ENCODE measurements at places on chromosomes 11 and 22.

DNA sequence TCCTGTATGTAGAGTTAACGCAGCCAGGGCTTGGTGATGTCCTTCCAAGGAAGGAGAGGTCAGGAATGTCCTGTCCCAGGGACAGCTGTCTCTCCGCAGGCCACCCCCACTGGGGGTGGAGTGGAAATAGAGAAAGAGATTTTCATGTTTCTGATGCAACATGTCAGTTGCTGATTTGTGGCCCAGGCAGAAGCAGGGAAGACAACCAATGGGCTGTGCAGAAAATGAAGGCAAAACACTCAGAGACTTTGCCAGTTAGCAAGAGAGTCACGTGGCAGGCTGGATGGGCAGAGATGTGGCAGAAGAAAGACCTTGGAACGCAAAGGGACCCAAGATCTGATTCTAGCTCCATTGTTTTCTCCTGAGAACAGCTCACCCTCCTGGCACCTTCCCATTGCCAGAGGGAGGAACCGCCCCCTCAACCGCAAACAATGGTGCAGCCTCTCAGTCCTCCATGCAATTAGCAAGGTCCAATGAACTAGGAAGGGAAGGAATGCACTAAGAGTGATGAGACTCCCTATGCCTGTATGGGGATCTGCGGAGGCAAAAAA, 71.0 kb downstream of the SYN3 start:
- peak; percentile 67 for DNase-seq

- peak; percentile 27 for DNase-seq
Observed at GRCh38 chr22:23325183-23325582, 144.9 kb downstream of the BCR start.

- DNase-seq = peak; percentile 42
Observed at GRCh38 chr11:101436511-101437142, 147.2 kb downstream of the TRPC6 start.

DNA sequence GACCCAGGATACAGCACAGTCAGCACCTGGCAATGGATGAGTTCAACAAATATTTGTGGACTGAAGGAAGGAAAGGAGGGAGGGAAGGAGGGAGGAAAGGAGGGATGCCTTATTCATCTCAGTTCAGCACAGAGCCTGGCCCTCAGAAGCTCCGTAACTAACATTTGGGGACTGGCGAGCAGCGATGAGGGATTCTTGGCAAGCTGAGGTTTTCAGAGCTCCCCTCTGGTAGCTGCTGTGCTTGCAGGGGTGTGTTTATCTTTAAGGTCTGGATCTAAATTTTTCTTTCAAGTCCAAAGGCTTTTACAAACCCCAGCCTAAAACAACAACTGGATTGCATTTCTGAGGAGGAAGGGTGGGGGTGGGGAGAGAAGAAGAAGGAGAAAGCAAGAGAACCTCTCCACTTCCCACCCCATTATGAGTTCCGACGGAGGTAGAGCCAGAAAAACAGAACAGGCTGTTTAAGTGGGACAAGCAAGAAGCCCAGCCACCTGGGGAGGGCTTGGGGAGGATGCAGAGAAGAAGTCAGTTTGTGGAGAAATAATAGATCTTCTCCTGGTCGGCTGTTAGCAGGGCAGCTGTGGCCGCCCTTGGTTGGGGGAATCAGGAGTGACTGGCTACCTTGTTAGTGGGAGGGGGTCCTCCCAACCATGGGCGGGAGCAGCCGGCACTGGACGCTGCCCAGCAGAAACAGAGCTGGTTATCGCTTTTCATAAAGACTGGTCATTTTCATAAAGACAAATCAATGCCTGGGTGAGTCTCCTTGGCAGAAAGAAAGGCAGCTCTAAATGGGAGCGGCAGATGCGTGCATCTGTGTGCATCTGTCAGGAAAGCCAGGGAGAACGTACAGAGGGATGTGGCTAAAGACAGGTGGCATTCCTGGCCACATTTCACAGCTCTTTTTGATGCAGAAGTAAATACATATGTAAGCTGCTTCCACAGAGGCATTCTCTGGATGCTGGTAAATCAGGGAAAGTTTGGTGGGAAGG, 78.0 kb downstream of the TSPAN18 start:
- DNase-seq = no peak

DNA sequence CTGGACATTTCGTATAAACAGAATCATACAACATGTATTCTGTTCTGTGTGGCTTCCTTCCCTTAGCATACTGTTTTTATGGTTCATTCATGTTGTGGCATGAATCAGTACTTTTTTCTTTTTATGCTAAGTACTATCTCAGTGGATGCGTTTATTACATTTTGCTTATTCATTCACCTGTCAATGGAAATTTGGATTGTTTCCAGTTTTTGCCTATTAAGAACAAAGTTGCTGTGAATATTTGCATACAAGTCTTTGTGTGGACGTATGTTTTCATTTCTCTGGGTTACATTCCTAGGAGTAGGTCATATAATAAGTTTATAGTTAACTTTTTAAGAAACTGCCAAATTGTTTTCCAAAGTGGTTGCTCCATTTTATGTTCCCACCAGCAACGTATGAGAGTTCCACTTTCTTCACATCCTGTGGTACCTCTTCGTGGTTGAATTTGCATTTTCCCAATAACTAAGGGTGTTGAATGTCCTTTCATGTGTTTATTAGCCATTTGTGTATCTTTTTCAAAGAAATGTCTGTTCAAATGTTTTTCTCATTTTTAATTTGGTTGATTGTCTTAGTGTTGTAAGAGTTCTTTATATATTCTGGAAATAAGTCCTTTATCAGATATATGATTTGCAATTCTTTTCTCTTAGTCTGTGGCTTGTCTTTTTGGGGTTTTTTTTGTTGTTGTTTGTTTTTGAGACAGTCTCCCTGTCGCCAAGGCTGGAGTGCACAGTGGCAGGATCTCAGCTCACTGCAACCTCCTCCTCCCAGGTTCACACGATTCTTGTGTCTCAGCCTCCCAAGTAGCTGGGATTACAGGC, 46.0 kb upstream of the MICAL2 start:
- DNase-seq = no peak

DNA sequence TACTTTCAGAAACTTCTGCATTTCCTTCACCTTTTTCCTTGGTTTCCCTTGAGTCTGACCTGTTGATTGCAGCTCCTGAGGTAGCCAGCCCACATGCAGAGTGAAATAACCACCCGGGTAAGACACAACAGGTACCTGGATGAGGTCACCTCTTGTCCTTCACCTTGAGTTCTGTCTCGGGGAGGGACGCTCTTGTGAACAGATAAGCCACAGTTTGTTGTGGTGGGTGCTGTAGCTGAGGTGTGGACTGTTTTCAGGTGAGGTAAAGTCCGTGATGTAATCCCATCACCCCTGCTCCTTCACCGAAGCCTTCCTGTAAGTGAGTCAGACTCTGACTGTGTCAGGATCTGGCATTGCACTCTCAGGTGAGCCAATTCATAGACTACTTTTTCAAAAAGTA, 183.1 kb downstream of the NAV2 start:
- no peak for DNase-seq

- no peak for DNase-seq
Observed at GRCh38 chr22:31628969-31629708, 32.9 kb downstream of the PISD start.

DNA sequence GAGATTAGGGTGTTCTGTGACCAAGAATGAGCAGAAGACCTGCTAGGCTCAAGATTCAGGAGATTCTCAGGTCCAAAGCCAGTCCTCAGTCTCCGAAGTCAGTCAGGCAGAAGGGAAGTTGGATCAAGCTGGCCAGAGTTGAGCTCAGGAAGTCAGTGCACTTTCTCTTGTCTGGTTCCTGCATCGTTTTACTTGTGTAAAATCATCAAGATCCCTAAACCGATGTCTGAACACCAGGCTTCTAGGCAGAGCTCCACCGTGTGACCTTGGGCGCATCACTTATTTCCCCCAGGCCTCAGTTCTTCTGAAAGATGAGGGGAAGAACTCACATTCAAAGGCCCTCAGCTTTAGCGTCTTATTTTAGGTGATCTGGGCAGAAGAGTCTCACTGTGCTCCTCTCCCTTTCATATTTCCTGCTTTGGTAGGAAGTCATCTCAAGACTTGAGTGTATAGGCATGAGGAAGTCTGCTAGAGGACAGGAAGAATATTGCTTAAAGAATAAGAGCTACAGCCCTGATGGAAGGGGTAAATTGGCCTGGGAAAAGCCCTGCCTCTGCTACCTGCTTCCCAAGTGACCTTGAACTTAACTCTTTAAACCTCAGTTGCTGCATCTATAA, 20.2 kb downstream of the NF2 start:
- no peak for DNase-seq

- DNase-seq = no peak
Observed at GRCh38 chr11:11532574-11532973, 89.2 kb downstream of the GALNT18 start.

GRCh38 chr11:95100191-95100648, 10.6 kb downstream of the ENDOD1 start:
- DNase-seq = no peak

GRCh38 chr11:91795139-91795887, 429.3 kb upstream of the FAT3 start:
- DNase-seq = no peak

- DNase-seq = peak; percentile 47
Observed at GRCh38 chr11:66718320-66718971, 10.6 kb downstream of the SPTBN2 start.

DNA sequence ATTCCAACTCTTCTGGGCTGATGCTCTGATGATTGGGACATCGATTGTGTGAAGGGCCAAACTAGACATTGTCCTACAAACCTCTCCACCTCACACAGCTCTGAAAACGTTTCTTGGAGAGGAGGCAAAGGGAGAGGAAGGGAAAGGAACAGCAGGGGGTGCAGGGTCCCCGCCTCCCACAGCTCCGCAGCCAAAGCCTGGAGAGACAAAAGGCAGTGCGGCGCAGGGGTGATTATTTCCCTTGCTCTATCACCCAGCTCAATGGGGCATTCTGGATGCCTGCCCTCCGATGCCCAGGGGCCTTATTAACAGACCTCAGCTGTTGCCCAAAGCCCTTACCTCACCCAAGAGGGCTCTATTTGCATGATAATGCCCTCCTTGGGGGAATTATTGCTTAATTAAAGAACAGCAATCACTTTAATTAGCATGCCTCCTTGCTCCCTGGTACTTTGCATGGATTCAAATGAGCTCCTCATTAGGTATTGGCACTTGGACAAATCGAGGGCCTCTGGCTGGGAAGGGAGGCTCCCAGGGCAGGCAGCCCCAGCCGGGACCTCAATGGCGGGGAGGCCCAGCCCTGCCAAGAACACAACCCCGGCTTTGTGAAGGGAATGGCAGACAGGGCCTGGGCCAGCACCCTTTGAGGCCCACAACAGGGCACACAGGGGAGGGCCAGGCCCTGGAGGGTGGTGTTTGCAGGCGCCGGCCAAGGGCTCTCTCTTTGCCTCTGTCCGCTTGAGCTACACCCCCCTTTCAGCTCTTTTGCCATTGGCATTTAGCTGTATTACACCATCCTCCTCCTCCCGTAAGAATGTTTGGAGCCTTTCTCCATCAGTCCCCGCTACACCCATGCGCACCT, 19.8 kb upstream of the CDON start:
- peak; percentile 62 for DNase-seq

GRCh38 chr11:83024270-83024854, 47.3 kb downstream of the RAB30 start:
- DNase-seq = no peak

GRCh38 chr11:44811841-44812448, 85.2 kb downstream of the TSPAN18 start:
- DNase-seq = peak; percentile 12

GRCh38 chr22:21443735-21444421, 23.3 kb upstream of the TMEM191C start:
- DNase-seq = no peak

DNA sequence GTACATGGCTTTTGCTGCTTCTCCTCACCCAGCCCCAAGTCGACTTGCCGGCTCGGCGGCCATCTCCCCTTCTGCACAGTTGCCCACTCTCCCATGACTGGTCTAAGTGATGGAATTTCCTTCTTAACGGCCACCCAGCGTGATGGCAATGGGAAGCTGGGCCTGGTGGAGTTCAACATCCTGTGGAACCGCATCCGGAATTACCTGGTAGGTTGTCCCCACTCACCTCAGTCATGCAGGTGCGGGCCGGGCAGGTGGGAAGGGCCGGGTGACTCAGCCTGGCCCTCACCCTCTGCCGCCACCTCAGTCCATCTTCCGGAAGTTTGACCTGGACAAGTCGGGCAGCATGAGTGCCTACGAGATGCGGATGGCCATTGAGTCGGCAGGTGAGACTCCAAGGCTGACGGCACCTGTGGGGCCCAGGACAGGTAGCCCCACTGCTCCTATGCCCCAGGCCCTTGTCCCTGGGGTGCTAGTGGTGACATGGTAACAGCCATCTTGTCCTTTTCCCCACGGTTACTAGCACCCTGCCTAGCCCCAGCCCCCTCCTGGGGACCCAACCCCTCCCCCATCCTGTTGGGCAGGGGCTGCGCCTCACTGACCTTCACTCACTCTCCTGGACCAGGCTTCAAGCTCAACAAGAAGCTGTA, 28.1 kb downstream of the CAPN1 start:
- DNase-seq = no peak

DNA sequence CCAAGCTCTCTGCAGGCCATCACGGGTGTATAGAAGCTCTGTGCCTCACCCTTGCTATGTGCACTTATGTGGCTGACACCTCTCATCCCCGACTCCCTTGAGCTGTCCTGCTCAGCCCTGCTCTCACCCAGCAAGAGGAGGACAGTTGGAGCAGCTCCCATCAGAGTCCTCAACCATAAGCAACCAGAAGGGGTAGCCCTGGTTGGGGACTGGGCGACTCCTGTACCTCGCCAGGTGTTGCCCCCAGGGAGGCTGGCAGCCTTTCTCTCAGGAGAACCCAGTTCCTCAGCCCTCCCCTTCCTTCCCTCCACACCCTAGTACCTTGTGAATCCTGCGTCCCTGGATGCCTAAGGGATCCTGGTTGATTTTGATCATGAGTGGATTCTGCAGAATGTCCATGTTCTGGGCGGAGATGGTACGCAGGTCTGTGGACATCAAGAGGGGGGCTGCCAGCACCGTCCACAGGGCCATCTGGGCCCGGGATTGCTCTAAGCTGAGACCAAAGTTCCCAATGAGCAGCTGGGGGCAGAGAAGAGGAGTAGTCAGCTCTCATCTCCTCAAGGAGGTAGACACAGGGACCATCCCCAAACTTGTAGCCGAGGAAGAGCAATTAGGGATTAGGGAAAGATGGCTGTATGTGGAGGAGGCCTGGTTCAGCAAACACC, 8.0 kb downstream of the NAGA start:
- DNase-seq = no peak

DNA sequence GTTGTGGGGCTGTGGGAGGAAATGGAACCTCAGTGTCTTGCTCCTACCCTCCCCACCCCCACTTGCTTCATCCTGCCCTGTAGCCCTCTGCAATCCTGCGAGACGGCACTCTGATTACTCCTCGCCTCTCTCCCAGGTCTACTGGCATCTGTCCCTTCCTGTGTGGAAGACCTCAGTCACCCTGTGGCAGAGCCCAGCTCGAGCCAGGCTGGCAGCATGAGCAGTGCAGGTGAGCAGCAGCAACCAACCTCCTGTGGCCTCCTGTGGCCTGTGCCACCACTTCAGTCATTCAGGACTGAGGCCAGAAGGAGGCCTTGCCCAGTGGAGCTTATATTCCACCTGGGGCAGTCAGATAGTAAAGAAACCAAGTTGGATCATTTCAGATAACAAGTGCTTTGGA, 14.7 kb upstream of the MAPK8IP1 start:
- no peak for DNase-seq

All from retina (tissue), 1 donor.